ENCODE measurements at places on chromosomes 2 and 18.

GRCh38 chr2:147846412-147847081 lies 1.7 kb downstream of the ACVR2A start:
- no peak for DNase-seq

DNA sequence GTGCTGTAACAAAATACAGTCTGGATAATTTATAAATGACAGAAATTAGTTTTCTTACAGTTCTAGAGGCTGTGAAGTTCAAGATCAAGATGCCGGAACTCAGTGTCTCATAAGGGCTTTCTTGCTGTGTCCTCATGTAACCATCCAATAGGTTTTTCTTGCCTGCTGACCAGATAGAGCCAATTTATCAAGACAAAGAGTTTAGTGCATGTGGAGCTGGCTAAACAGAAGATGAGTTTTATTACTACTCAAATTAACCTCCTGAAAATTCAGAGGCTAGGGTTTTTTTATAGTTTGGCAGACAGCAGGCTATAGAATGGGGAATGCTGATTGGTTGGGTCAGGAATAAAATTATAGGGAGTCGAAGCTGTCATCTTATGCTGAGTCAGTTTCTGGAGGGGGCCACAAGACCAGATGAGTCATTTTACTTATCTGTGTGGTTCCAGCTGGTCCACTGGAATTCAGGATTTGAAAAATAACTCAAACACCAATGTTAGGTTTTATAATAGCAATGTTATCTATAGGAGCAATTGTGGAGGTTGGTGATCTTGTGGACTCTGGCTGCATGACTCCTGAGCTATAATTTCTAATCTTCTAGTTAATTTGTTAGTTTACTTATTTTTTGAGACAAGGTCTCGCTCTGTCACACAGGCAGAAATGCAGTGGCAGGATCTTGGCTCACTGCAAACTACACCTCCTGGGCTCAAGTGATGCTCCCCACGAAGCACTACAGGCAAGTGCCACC lies 3.2 kb upstream of the PDK1 start:
- peak; percentile 81 for DNase-seq

DNA sequence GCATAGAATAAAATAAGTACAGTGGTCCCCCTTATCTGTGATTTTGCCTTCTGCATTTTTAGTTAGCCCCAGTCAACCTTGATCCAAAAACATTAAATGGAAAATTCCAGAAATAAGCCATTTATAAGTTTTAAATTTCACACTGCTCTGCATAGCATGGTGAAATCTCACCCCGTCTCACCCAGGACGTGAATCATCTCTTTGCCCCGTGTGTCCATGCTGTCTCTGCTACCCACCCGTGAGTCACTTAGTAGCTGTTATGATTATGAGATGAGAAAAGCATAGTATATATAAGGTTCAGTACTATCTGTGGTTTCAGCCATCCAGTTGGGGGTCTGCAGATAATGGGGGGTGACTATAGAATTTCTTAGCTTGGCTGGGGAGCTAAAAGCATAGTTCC lies 67.3 kb downstream of the RHBDD1 start:
- DNase-seq = peak; percentile 77

GRCh38 chr2:231887756-231888155 lies 38.4 kb downstream of the NPPC start:
- no peak for DNase-seq

- no peak for DNase-seq
These were observed 7.0 kb upstream of the FMNL2 start for GRCh38 chr2:152328013-152328412.

DNA sequence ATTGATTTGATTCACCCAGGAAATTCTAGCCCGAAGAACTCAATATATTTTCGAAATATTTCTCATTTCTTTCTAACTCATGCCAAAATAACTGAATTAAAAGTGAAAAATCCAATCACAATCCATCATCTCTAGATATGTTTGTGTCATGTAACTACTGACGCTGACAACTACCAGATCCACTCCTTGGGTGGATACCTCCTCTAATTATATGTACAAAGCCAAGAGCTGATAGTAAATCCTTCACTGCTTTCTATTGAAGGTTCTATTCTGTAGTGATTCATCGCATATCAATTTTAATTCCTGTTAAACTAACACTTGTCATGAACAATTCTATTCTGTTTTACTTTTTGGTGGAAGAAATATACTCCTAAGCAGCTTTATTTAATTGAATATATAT lies 1056.6 kb upstream of the NXPH2 start:
- no peak for DNase-seq

GRCh38 chr2:160365716-160366367 lies 127.8 kb downstream of the RBMS1 start:
- no peak for DNase-seq

- DNase-seq = no peak
These were observed 73.9 kb downstream of the ARL4C start for GRCh38 chr2:234422981-234423431.

GRCh38 chr2:199467066-199467822 lies 9.5 kb upstream of the SATB2 start:
- DNase-seq = no peak

DNA sequence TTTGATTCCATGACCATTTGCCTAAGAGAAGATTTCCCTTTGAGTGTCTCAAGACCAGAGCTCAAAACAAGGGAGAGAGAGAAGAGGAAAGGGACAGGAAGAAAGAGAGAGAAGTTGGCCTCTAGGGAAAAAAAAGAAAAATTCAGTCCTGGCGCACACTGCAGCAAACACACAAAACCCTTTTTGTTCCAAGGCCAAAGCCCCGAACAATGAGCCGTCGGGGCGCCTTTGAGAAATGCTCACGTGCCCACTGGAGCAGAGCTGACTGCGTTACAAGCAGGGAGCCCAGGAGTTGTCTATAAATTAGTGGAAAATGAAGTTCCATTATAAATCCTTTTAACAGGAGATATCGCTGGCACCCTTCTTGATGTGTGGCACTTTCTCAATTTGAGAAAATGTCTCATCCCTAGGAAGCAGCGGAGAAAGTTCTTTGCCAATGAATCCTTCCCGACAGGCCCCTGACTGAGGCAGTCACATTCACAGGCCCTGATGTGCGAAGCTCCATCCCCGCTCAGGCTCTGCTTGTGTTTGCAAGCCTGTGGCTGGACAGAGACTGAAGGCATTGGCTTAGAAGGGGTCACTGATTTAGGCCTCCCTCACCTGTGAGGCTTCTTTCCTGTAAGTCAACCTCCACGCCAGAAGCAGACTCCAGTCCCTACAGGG lies 32.1 kb upstream of the NCKAP5 start:
- DNase-seq = no peak

DNA sequence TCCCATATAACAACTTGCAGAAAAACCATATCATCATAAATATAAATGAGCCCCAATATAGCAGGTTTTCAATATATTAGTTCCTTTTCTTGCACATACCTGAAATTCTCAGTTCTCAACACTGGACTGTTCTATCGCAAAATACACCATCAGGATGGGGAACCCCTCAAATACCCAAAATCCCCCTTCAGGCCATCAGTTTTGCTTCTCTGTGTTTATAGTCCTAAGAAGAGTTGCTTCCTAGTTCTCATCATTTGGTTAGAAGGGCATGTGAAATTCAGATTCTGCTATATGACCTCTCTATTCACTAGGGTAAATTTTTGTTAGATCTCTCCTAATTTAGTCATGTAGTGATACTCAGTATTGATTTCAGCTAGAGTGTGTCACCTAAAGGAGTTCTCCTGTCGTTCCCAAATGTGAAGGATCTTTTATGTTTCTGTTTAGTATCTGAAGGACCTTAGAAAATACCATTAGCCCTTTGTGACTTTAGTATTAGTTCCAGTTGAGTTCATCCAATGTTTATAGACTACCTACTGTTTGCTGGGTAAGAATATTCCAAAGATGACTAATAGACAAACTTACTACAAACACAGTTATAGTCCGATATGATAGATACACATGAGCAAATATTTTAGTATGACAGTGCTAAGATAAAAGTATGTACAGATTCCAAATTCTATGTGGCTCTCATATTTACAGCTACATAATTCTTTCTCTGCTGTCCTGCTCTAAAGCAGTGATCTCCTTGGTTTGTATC lies 115.8 kb downstream of the TTC27 start:
- no peak for DNase-seq

- DNase-seq = no peak
These were observed 29.1 kb downstream of the HPCAL1 start for GRCh38 chr2:10331702-10332401.

GRCh38 chr2:105127289-105127915 lies 89.5 kb downstream of the MRPS9 start:
- no peak for DNase-seq

DNA sequence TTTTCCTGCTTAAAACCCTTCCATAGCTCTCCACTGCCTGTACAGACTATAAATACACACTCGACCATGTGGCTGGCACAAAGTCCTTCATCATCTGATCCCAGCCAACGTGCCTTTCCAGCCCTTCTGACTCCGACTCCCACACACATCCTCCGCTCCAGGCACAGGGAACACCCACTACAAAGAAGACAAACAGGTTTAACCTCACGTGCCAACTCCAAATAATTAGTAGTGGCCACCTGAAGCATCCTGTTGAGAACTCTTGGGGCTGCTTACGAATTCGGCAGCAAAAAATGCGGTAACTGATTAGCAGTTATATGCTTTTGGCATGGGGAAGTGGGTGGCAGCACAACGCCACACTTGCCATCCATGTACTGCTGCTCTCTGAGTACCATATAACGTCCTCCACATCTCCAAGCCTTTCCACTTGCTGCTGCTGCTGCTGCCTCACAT lies 12.1 kb downstream of the SPIRE1 start:
- no peak for DNase-seq

- DNase-seq = no peak
These were observed 570.1 kb upstream of the SYT4 start for GRCh38 chr18:43847164-43848091.

GRCh38 chr2:134642938-134643337 lies 75.9 kb downstream of the TMEM163 start:
- DNase-seq = no peak

- no peak for DNase-seq
These were observed 36.8 kb downstream of the EML6 start for GRCh38 chr2:54760310-54760709.

GRCh38 chr2:168961450-168962229 lies 60.5 kb downstream of the G6PC2 start:
- peak; percentile 54 for DNase-seq

DNA sequence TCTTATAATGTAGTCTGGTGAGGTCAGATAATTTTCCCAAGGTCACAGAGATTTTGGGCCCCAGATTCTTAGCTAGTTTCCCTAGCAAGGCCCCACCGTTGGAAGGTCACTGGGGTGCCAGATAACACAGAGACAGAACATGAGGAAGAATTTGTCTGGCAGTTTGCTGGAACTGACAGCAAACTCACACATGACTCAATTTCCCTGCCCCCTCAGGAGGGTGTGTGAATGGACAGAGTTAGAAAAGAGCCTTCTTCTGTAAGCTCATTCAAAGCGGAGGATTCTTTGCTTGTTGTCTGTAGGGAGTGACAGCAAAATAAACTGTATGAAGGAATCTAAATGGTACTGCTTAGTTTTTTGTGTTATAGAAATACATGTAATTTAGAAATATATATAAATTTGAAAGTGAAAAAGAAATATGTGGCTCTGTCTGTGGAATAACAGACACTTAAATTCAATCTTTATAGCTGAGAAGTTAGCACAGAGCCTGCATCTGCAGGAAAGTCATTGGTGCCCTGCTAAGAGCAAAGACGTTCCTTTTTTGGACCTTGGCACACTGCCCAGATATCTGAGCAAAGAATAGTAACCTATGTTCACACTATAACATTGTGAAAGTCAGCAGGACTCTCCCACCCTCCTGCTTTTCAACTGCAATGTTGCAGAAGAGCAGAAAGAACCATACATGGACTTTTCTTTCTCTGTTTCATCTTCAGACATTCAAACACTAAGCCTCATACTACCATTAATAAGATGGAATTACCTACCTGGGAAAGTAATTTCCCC lies 2.1 kb downstream of the MDH1 start:
- DNase-seq = no peak

GRCh38 chr2:152962446-152962845 lies 244.0 kb downstream of the ARL6IP6 start:
- no peak for DNase-seq

DNA sequence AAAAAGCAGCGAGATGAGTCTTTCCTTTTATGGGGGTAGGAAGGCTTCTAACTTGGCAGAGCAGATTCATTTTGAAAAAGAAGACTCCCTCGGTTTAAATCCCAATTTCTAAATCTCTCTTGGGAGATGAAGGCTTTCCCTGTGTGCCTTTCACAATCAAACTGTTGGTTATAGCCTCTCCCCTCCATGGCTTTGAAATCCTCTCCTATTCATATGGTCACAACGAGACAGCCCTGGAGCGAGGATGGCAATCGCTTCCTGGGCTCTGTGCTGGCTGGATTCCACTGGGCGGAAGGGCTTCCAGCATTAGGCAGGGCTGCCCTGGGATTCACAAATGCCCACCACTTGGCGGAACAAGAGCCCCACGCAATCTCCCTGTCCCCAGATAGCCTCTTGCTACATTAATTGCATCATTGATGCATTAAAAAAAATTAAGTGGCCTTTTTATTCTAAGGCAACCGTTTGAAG lies 1.6 kb downstream of the CAVIN2 start:
- no peak for DNase-seq

GRCh38 chr18:22152093-22152492 lies 17.3 kb upstream of the GATA6 start:
- no peak for DNase-seq

GRCh38 chr2:26457695-26458364 lies 20.1 kb downstream of the OTOF start:
- no peak for DNase-seq

- DNase-seq = no peak
These were observed 24.4 kb downstream of the CAPG start for GRCh38 chr2:85385746-85386145.

DNA sequence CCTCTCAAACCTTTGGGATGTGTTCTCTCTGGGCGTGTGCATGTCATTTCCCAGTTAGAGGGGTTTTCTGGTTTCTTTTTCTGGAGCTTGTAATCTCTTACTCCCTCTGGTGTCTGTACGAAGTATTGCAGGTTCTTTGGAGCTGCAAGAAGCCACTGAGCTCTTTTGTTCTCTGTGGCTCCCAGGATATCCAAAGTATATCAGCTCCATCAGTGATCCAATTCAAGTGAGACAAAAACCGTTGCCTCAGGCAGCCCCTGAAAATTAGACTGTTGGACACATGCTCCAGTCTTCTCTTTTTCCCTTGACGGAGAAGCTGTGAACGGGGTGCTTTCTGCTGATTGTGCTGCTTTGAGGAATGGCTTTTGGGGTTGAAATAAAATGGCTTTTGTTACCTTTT lies 59.0 kb upstream of the LDLRAD4 start:
- DNase-seq = peak; percentile 35

GRCh38 chr2:130737592-130737991 lies 8.7 kb downstream of the GPR148 start:
- DNase-seq = no peak

- DNase-seq = no peak
These were observed 241.2 kb upstream of the SKOR2 start for GRCh38 chr18:47492691-47493090.

DNA sequence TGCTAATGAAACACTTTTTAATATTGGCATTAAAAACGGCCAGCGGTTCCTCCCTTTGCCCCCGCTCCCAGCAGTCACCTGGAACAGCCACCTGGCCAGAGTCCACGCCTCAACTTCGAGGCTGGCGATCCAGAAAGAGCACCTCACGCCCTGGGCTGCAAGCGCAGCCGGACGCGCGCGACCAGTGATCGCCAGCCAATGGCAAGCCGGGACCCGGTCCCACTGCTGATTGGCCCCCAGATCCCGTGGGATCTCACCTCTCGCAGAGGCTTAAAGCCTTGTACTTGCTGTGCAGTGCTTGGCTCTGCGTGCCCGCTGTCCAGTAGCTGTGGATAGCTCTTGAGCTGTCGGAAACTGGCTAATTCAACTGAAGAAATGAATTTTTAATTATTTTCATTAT lies 4.1 kb upstream of the RBM45 start:
- DNase-seq = no peak

GRCh38 chr2:235613649-235614048 lies 119.8 kb downstream of the AGAP1 start:
- DNase-seq = no peak
